Ascending aorta (tissue), 2 donors: ENCODE measurements at places on chromosomes 2 and 18.

- no peak for DNase-seq
Observed at GRCh38 chr2:62209427-62209991, 13.6 kb downstream of the B3GNT2 start.

DNA sequence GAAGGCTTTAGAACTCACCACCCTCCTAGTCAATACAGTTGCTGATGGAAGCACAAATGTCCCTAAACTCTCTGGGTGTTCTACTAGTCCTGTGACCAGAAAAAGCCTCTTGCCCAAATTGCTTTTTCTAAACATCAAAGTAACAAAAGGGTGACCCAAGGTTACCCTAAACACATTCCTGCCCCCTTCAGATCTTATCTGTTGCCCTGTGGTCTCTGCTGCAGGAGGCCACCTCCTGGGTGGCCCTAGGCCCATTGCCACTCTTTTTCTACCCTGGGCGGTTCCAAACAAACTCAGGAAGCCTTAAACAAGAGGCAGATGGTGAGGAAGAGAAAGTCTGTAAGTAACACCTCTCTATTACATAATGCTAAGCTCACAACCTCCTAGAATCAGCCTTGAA is 3.3 kb downstream of the RNF152 start:
- no peak for DNase-seq

DNA sequence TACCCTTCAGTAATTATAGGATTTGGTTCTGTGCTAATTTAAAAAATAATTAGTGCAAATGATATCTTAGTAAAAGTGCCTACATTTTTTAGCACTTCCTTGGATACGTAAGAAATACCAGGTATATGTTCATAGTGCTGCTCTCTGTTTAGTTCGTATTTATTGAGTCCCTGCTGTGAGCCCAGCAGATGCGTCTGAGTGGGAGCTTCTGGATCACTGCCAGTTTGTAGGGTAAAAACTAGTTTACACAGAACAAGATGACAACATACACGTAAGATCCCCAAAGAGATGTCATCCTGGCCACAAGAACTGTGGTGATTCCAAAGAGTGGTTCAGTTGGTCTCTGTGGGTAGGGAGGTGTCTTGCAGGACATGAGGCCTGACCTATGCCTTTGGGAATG is 103.2 kb downstream of the CTIF start:
- no peak for DNase-seq

- peak; percentile 34 for DNase-seq
Observed at GRCh38 chr18:78627551-78628346, 351.9 kb upstream of the SALL3 start.

DNA sequence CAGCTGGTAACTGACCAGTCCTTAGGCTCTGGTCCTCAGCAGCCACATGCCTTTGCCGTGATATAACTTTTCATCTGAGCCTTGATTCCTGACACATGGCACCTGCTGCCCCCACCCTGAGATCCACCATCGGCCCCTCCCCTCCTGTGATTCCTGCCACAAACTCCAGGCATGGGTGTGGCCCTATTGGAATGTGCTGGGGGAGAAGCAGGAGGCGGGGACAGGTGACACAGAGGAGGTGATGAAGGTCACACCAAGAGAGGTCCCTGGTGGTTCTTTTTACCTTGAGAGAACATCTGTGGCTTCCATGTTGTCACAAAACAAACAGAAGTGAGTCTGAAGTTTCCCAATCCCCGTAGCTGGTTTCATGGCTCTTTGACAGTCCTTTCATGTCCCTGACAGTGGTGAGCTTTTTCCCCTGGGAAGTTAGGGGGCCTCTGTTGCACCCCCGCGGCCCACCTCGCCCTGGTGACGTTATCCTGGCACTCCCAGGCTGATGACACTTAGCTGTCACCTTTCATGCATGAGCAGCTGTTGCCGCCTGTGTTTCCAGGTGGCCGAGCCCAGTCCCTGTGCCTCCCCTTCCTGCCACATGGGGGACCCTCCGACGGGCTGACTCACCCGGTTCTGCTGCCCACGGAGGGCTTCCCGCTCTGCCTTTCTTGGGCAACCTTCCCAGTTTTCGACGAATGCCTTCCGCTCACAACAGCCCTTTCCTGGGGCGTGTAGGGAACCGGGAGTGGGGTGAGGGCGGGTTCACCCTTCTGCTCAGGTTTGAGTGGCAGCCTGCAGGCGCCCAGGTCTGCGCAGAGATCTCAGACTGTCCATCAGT is 66.3 kb upstream of the GLI2 start:
- DNase-seq: no peak

GRCh38 chr18:79896738-79897137 is 54.7 kb downstream of the SLC66A2 start:
- DNase-seq: no peak

GRCh38 chr2:96579422-96579821 is 42.9 kb downstream of the ARID5A start:
- DNase-seq: no peak

DNA sequence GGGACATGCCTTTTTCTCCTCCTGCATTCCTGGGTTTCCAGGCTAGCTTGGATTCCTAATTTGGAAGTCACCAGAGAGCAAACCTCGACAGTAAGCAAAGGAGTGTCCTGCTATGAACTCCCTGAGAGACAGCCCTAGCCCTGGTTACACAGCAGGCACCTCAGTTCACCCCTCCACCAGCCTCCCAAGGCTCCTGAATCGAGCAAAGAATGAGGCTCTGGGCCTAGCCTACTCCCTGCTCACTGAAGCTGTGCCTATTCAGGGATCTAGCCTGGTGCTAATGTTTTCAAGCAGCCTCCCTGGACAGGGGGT is 66.7 kb upstream of the RMDN2 start:
- DNase-seq: peak; percentile 25

DNA sequence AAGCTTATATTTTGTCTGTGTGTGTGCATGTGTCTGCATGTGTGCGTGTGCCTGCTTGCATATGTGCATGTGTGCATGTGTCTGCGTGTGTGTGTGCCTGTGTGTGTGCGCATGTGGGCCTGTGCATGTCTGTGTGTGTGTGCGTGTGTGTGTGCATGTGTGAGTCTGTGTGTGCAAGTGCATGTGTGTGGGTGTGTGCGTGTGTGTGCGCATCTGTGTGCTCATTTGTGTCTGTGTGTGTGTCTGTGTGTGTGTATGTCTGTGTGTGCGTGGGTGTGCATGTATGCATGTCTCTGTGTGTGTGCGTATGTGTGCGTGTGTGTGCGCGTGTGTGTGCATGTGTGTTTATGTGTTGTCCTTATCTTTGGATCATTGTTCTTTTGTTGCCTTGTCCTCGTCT is 56.8 kb downstream of the DSC3 start:
- no peak for DNase-seq

DNA sequence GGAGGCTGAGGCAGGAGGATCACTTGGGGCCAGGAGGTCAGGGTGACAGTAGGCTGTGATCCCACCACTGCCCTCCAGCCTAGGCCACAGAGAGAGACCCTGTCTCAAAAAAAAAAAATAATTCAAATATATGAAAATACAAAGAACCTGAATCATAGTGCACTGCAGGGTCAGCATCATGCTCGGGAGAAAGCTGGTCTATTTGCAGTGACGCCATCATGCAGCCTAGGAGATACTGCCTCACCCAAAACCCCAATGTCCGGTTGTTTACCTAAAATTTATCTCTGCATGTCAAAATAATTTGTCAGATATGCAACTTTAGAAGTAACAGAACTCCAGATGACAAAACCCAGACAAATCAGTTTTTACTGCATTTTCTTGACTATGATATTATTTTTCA is 61.5 kb upstream of the ALKAL2 start:
- DNase-seq: no peak

DNA sequence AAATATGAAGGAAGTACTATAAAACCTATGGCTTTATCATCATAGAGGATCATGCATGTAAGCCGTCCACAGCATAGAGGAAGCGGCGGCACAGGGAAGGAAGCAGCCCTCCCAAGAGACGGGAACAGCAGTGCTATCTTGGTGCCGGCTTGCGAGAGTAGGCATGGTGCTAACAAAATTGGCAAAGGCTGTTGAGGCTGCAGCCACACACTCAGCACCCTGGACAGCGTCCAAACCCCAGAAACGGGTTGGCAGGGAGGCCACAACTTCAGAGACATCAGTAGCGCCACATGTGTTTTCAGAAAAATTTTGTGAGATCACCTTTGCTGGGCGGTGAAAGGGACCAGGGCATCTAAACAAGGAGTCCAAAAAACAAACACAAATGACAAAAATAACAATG is 37.7 kb downstream of the NETO1 start:
- no peak for DNase-seq
